Erythroblast (primary cell): ENCODE measurements at places on chromosomes 5 and 9.

DNA sequence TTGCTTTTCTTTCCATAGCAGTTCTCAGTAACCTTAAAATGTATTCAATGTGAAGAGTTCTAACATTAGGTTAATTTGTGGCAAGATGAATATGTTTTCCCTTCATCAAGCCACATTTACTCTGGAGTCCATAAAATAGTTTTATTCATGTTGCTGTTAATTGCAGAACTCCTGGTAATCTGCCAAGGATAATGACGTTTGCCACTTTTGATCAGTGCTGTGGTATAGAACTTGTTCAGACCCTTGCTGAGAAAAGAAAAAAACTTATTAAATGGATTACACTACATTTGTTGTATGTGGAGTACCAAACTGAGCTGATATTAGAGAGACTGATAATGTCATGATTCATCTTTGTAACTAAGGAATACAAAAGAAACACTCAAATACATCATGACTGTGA is 212.4 kb upstream of the DMAC1 start:
- peak; percentile 5 for DNase-seq

DNA sequence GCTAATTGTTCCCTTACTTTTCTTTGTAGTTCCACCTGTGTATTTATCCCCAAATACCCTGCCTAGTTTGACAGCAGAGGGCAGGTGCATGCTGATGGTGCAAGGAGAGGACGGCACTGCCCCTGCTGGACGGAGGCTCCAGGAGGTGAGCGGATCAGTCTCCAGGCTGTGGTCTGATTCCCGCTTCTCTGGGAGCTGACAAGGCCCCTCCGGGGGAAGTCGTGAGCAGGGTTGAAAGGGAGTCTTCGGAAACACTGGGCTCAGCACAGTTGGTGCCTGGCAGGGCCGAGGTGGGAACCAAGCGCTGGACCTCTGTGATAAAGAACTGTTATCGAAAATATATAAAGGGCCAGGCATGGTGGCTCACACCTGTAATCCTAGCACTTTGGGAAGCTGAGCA is 52.9 kb downstream of the RASGEF1C start:
- no peak for DNase-seq

GRCh38 chr5:140261403-140262171 is 41.3 kb downstream of the PFDN1 start:
- DNase-seq, result peak; percentile 64

DNA sequence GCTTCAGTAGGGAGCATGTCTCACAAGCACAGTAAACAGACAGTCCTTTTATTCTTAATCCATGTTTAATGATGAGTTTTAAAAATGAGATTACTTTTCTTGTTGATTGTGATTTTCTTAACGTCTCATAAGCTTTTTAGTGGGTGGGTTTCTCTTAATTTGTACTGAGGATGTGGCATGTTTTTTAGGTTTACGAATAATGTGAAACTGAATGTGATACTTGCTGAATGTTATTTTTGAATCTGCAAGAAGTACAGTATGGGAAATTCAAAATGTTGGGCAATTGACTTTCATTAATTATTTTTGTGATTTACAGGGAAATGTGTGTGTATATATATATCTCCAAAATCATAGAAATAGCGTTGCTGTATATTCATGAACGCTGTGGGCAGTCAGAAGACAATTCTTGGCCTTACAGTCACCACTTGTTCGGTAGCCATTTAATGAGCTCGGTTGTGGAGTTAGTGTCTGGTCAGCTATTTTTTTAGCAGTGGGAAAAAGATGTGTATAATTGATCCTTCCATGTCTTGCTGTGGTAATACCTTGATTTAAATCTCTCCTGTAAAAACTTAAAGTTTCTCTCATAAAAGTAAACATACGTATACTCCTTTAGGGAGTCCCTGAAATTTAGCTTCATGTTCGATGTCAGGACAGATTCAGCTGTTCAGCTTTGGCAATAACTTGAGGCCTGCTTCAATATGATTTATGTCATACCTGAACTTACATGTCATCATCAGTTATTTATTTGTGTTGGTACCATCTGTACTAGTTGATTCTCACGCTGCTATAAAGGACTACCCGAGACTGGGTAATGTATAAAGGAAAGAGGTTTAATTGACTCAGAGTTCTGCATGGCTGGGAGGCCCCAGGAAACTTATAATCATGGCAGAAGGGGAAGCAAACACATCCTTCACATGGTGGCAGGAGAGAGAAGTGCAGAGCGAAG is 15.0 kb downstream of the ICE1 start:
- no peak for DNase-seq

GRCh38 chr9:71895117-71895516 is 15.9 kb downstream of the ABHD17B start:
- DNase-seq, result peak; percentile 9

- no peak for DNase-seq
Measured at GRCh38 chr5:79692596-79692995, 3.0 kb downstream of the CMYA5 start.

DNA sequence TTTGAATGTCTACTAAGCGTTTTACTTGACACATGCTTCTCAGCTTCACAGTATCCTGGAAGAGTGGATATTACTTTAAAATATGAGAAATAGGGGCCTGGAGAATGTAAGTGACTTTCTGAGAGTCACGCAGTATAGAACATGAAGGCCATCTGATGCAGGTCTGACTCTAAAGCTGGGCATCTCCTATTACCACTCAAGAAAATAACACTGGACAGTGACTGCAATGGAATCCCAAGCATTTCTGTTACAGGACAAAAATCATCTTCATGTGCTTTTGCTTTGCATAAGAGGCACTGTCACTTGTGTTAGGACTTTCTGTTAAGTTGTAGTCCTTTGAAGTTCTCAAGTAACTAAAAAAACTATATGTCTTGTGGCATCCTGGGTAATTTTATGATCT is 335.5 kb downstream of the FBXL7 start:
- DNase-seq, result no peak

DNA sequence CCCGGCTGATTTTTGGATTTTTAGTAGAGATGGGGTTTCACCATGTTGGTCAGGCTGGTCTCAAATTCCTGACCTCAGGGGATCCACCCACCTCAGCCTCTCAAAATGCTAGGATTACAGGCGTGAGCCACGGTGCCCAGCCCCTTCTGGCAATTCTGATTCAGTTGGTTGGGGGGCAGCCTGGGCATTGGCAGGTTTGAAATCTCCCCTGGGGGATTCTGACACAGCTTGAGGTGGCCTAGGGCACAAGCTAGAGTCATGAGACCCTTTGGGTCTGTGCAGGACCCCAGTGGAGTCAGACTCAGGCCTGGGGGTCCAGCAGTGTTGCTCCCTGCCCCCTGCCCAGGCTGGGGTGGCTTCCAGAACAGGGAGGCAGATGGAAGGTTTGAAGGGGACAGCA is 239.8 kb downstream of the PBX3 start:
- no peak for DNase-seq

GRCh38 chr5:150465927-150466326 is 16.4 kb upstream of the RPS14 start:
- DNase-seq, result no peak

- DNase-seq, result no peak
Measured at GRCh38 chr5:160450164-160450932, 28.7 kb downstream of the PTTG1 start.

- DNase-seq, result no peak
Measured at GRCh38 chr9:12822111-12822510, 47.3 kb downstream of the LURAP1L start.

- DNase-seq, result no peak
Measured at GRCh38 chr5:147046281-147046680, 167.7 kb upstream of the PPP2R2B start.

- DNase-seq, result no peak
Measured at GRCh38 chr9:5820425-5820824, 12.5 kb downstream of the ERMP1 start.

DNA sequence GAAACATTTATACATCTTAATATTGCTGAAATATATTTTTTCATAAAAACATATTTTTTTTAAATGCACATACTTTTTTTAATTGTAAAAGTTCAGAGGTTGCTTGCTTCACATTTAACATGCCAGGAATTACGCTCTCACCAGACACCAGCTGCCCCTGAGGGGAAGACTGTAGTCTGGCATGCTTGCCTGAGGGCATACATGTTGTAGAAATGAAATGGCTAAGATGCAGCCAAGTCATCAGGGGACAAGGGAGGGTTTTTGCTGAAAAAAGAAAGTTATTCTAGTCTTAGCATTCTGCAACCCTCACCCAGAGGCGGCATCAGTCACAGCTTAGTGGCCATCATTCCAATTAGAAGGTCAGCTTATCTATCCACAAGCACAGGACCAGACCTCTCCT is 426.7 kb upstream of the FTMT start:
- DNase-seq, result no peak

DNA sequence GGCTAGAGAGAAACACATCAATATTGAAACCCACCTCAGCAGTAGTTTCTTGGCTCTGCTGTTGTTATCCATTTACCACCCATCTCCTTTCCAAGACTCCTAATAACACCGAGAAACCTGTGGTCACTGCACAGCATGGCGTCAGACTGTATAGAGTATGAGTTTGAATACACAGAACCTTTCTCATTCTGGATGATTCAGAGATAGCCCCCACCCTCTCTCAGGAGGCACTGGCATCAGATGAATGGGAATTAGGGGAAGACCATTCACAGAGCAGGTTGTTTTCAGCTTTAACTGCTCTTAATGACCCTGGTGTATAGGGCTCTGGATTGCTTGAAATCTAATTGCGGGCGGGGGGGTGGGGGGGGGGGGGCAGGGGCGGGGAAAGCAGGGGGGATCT is 86.7 kb downstream of the GPR21 start:
- DNase-seq, result no peak

DNA sequence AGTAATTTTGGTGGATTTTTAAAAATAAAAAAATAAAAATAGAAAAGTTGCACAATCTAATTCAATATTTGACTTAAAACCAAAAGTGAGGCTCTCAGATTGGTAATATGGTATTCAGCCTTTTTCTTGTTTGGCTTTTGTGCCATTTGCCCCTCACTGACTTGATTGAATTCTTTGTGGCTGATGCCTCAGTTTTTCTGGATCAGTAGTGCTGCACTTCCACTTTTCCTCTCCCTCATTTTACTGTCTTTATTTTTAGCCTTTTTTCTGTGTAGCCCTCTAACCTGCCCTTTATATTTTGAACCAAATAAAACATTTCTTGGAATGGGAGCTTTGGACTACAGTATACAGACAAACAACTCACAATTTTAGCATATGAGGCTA is 3.8 kb upstream of the MSMP start:
- no peak for DNase-seq

GRCh38 chr9:89716559-89716958 is 111.7 kb downstream of the GADD45G start:
- DNase-seq, result no peak

DNA sequence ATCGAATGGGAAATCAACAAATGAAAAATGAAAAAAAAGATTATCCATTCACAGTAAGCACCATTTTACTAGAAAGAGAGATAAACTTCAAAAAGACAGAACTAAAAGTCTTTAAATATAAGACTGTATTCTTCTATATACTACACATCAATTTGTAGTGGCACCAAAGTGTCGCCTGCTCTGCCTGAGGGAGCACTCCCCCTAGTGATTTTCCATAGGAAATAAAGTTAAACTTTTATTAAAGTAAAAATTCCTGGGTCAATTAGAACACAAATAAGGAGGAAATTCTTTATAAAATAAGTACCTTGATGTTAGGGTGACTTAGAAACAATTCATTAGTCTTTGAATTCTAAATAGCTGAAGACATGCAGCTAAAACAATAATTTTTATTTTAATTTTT is 9.7 kb downstream of the RAD1 start:
- peak; percentile 22 for DNase-seq

- no peak for DNase-seq
Measured at GRCh38 chr5:96370976-96371375, 62.1 kb downstream of the PCSK1 start.
